Right atrium auricular region (tissue), 2 donors: ENCODE measurements at places on chromosomes 2 and 18. TPM values are rescaled to one million over a fixed set of nuclear protein-coding genes. Genes with fewer than 3 reads are reported as not detected.

- no peak for DNase-seq
Measured at GRCh38 chr2:200321780-200322534, 15.5 kb downstream of the SPATS2L start.

GRCh38 chr2:236916651-236917050, 169.0 kb upstream of the COPS8 start:
- DNase-seq = no peak

DNA sequence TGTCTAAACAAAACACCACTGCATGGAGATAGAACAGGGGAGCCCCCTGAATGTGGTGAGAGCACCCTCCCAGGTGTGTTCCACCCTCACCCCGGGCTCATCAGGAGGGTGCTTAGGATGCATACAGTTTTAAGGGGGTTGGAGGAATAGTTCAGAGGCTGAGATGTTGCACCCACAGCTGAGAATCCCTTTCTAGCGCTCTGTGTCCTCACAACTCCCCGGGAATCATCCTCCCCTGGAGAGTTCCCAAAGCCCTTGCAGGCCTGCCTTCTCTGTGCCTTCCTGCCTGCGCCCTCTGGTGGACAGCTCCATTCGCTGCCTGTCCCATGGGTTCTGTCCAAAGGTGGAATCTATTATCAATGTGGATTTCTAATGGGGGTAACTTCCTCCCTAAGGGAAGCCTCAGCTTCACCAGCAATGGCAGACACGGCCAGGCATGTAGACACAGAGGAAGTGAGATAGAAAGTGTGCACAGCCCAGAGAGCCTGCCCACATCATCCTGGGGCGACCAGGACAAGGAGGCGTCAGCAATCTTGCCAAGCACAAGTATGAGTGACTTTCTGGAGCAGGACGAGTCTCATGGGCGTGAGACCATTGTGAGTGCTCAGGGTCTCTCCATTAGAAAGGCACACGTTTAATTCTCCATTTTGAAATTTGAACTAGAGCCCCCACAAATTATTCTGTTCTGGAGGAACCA, 1.2 kb upstream of the UGT1A5 start:
- DNase-seq = peak; percentile 61

GRCh38 chr2:112876257-112876970, 34.6 kb upstream of the IL37 start:
- DNase-seq = no peak

DNA sequence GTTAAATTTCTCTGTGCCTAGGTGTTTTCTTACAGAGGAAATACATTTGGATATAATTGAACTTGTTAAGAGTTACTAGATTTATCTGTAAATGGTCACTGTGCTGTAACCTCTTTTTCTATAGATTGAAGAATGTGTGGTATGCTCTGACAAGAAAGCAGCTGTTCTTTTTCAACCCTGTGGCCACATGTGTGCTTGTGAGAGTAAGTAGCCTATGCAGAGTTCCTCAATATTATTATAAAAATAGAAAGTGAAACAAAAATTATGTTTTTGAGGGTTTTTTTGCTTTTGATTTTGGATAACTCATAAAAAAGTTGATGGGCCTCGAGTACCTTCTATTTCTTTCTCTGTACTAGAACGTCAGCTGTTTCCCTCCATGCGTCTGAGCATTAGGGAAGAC, 112.4 kb downstream of the MIB1 start:
- DNase-seq = no peak

DNA sequence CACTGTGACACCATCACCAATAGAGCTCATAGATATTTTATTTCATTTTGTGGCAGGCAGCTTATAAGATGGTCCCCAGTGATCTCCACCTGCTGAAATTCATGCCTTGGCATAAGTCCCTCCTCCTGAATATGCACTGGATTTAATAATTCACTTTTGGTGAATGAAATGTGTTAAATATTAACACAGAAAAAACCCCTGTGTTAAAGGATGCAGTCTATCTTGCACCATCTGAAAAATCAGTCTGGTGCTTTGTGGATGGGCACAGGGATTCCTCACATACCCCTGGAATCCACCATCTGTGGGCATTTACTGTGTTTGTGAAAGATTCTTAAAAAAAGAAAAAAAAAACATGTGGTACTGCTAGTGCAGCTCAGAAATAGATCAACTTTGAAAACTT, 26.1 kb upstream of the WIPF1 start:
- DNase-seq = no peak

DNA sequence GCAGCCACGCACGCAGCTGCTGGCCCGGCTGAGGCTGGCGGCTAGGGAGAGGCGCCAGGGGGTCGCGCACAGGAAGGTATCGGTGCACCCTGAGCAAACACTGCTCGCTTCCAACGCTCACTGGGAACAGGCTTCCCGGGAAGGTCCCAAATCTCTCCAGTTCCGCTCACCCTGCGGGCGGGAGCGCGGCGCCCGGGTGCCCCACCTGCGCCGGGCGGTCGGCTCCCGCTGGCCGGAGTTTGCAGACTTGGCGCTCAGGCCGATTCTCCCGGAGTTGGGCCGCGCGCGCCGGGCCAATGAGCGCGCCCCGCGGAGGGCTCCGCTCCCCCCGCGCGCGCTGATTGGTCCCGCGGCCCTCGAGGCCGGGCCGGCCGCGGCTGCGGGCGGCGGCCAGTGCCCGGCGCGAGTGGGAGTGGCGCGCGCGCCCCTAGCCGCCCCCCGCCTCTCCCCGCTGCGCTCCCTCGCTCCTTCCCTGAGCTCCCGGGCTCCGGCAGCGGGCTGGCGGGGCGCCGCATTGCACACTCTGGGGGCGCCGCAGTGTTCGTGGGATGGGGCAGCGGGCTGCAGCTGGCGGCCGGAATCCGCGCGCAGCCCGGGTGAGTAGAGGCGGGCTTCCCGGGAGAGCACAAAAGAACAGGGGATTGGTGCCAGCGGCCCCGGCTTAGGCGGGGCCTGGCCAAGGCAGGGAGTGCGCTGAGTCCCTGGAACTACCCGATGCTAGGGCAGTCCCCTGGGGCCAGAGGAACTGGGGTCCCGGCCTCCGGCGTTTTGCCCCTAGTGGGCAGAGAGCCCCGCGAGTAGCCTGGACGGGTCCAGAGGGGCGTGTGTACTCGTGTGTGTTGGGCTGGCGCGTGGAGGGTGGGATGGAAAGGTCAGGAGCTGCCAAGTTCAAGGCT, at the start of gene LYPD6:
TSS of gene LYPD6 (plus strand) at position 461 of the 896 bp plus-strand sequence. CDS start 107,122 bp downstream, outside the sequence.
- DNase-seq = peak; percentile 62

DNA sequence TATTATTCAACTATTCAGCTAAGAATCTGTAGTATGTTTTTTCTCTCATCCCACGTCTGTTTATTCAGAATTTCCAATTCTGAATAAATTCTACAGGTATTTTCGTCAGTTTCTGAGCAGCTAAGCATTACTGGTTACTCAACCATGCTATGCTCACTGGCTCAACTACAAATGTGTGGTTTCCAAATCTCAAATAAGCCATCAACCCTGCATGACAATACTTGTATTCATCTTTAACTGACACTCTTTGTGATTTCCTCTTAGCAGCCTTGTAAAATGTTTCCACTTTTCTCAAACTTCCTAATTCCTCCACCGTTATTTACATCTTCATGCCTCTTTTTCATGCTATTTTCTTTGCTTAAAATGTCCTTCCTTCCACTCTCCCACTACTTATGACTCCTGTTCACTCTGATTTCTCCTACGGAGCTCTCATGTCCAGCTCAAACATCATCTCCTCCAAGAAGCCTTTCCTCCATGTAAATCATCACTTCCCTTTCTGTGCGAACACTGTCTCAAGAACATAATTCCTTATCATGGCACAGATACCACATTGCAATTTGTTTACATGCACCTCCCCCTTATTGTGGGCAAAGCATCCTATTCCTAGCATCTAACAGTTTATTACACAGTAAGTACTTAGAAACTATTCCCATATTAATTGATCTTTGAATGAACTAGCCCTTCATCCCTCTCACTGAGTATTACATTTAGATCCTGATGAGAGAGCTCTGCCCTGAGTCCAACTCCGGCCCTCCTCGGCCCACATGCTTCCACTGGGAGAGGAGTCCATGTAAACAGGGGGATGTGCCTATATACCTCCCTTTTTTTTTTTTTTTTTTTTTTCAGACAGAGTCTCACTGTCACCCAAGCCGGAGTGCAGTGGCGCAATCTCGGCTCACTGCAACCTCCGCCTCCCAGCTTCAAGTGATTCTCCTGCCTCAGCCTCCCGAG, 10.5 kb downstream of the CCDC88A start:
- no peak for DNase-seq

DNA sequence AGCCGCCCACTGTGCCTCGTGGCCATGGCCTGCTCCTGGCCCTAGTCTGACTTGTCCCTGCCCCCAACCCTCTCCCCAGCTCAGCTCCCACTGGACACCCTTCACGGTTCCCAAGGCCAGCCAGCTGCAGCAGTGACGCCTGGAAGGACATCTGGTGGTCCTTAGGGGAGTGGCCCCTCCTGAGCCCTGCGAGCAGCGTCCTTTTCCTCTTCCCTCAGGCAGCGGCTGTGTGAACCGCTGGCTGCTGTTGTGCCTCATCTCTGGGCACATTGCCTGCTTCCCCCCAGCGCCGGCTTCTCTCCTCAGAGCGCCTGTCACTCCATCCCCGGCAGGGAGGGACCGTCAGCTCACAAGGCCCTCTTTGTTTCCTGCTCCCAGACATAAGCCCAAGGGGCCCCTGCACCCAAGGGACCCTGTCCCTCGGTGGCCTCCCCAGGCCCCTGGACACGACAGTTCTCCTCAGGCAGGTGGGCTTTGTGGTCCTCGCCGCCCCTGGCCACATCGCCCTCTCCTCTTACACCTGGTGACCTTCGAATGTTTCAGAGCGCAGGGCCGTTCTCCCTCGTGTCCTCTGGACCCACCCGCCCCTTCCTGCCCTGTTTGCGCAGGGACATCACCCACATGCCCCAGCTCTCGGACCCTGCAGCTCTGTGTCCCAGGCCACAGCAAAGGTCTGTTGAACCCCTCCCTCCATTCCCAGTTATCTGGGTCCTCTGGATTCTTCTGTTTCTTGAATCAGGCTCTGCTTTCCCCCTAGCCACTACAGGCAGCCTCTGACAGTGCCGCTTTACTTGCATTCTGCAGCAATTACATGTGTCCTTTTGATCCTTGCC, 35.8 kb downstream of the ANO7 start:
- DNase-seq = no peak

DNA sequence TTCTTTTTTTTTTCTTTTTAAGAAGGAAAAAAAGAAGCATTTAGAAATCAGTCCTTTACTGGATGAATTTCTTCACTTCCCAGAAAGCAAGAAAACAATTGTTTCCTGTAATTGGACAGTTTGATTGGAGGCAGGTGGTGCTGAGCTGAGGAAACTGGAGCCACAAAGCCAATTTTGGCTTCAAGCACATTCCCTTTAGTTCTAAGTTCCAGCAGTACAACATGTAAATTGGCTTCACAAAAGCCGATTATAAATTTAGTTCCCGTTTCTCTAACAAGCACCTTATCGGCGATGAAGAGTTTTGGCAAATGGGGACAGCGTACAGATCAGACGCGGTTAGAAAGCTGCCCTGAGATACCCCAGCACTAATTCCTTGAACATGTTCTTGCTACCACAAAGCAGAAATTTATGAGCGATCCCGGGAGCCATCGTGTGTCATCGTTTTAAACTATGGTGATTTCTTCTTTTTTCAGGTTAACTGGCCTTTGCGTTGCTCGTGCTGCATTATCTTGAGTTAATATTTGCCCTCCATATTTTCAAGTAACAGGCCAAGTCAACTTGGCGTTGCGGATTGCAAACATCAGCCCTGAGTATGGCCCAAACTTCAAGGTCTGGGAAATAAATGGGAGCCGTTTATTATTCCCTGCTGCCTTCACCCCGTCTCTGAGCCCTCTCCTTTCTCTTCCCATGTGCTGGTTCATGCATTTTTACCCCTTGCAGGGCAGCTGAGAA, 190.4 kb upstream of the ID2 start:
- DNase-seq = no peak

- DNase-seq = no peak
Measured at GRCh38 chr2:24239553-24239952, 64.7 kb downstream of the FAM228A start.

DNA sequence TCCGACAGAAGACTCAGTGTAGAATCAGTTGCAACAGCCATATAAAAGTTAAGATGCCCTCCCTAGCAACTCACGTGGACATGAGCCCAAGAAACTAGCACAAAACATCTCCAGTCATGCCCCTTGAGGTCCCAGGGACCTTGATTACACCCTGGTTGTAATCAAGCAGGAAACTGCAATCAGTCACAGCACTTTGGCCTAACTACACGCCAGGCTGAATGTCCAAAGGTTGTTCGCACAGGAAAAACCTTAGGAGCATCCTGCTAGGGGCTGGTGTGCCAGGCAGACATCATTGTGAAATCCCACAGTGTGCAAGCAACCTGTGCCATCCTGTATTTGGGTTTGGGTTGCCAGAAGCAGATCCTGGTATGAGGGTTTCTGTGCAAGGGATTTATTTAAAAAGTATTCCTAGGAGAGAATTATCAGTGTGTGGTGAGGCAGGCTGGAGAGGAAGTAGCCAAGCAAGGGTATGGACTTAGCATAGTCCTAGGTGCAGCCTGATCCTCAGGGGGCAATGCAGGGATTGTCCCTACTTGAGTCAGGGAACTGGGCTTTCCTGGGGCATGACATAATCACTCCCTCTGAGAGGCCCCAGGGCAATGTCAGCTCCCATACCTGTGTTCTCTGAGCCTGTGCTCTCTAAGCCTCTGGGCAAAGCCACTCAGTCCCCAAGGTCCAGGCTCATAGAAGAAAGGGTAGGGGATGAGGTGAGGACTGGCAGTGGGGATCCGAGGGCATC, 17.8 kb upstream of the SULT1C2 start:
- DNase-seq = no peak

GRCh38 chr2:27174638-27175037, 25.8 kb downstream of the TCF23 start:
- DNase-seq = no peak

DNA sequence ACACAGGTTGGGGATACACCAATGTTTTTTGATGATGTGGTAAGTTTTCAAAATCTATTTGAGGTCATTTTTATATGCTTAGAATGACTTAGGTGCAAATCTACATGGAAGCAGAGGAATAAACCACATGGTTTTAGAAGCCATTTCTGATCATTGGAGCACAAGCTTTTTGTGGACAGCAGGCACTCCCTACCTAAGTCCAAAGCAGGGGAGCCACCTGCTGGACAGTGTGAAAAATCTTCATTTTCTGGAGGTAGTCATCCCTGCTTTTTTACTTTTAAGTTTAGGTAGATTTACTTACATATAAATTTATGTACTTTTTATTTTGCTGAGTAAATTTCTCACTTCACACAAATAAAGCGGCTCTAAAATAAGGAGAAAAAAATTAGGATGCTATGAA, 323.2 kb downstream of the PLCL1 start:
- DNase-seq = no peak

GRCh38 chr2:60296219-60296955, 257.1 kb downstream of the BCL11A start:
- no peak for DNase-seq

DNA sequence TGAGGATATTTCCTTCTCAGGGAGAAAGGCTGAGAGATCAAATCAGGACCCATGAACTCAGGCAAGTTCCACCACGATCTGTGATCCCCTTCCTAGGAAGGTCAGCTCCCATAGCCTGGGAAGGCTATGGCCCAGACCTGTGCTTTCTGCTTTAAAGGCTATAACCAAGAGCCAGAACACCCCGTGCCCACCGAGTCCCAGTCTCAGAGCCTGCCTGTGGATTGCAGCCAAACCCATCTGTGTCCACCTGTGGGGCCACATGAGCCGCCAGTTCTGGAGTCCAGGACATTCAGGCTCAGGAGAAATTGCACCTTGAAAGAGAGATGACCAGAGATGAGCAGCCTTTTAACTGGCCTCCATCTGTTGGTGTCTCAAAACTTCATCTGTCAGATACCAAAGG, 46.9 kb downstream of the MAL start:
- no peak for DNase-seq

Gene PSMA8
- total RNA-seq = not detected

Gene INHA
- total RNA-seq = 1.0 TPM

Gene CD8B2
- not detected for total RNA-seq
